ENCODE measurements at places on chromosomes 5 and 9. TPM values are rescaled to one million over a fixed set of nuclear protein-coding genes. Genes with fewer than 3 reads are reported as not detected.

Gene LRRC19
- not detected for total RNA-seq

Gene PCDHGB4
- total RNA-seq: 16.7 TPM

DNA sequence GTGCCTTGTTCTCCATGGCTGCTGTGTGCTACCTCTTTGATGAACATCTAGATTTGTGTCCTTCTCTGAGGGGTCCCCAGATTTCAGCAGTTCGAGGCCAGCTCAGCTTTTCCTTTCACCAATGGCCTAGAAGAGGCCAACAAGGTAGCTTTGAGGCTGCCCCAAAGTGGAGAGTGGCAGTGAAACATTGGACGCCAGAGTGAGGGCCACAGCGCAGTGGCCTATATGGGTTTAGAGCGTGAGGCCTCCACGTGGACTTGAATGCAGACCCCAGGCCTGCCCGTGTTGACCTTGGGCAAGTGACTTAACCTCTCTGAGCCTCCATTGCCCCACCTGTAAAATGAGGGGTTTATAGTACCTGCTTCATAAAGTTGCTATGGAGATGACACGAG is 11.8 kb downstream of the MYOZ3 start:
- DNase-seq: no peak

DNA sequence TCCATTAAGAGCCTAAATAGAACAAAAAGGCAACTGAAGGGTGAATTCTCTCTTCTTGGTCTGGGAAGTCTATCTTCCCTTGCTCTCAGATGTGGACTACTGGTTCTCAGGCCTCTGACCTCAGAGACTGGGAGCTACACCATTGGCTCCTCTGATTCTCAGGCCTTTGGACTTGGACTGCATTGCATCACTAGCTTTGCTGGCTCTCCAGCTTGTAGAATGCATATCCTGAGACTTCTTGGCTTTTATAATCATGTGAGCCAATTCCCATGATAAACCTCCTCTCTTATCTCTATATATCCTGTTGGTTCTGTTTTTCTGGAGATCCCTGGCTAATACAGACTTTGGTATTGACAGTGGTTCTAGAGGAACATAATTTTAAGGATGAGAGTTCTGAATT is 89.8 kb downstream of the PSAT1 start:
- DNase-seq: no peak

DNA sequence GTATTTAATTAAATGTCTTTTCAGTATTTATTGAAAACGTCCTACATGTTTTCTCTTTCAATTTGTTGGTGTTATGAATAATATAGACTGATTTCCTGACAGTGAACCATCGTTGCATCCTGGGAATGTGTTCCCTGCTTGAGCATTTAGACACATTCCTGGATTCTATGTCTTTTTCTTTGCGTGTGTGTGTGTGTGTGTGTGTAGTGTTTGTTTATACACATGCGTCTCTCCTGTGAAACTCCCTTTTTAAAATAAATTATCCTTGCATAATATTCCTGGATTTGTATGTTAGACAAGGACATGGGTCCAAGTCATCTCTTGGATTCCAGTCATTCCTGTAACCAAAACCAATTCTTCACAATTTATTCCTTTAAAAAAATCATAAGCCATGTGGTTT is 153.4 kb downstream of the HSPA4 start:
- DNase-seq: no peak

Gene FAM170A
- not detected for total RNA-seq

- DNase-seq: no peak
Measured at GRCh38 chr5:57033503-57033902, 81.6 kb upstream of the MIER3 start.

Gene TRIP13
- 1.2 TPM for total RNA-seq

DNA sequence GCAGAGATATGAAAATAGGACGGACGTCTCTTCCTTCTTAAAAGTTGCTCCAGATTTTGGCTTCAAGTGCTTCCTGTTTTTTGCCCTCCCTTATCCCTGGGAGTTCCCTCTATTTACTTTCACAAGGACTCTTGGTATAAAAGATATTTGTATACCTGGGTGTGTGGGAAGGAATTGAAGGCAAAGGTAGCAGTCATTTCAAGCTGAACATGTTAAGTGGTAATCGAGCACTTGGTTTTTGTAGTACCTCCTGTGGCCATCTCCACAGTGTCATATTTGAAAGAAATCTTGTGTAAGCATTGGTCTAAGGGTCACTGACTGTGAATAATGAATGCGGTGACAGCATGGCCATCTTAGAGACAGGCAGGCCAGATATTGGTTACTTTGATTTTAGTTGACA is 593.6 kb downstream of the MTRR start:
- DNase-seq: no peak

Gene SREK1
- total RNA-seq: 37.7 TPM

GRCh38 chr9:131986089-131986488 is 93.6 kb downstream of the MED27 start:
- no peak for DNase-seq

GRCh38 chr9:77498891-77499290 is 149.2 kb downstream of the GNA14 start:
- DNase-seq: no peak

DNA sequence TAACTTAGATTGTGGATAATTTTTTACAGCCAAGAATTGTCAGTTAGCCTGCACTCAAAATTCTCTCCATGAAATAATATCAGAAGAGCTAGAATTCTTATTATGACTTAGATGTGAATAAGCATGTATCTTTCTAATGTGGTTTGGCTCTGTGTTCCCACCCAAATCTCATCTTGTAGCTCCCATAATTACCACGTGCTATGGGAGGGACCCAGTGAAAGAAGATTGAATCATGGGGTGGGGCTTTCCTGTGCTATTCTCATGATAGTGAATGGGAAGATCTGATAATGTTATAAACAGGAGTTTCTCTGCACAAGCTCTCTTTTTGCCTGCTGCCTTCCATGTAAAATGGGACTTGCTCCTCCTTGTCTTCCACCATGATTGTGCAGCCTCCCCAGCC is 176.8 kb downstream of the MAT2B start:
- DNase-seq: no peak

GRCh38 chr9:105127863-105128220 is 116.6 kb upstream of the SLC44A1 start:
- no peak for DNase-seq

Gene C9orf50
- total RNA-seq: not detected

Gene SPINK4
- total RNA-seq: not detected

Data from uterus (tissue), 4 donors.